ENCODE measurements at places on chromosomes 2 and 18.

GRCh38 chr2:195879153-195879552, 189.5 kb downstream of the DNAH7 start:
- no peak for DNase-seq

DNA sequence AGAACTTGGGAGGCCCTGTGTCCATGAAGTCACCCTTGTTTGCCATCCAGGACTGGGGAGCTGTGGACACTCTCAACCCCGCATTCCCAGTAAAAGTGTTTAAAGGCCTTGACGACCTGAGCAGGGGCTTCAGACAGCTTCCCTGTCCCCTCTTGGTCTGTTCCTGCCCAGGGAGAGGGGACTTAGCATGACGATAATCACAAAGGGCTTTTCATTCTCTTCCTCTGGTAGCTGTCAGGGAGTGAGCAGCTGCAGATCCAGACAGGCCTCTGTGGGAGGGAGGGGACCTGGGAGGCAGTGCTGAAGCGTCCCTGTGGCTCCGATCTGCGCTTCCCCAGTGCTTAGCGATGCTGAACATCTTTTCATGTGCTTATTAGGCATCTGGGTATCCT, 77.8 kb upstream of the HS6ST1 start:
- no peak for DNase-seq

- no peak for DNase-seq
Observed at GRCh38 chr2:27800856-27801255, 29.3 kb downstream of the MRPL33 start.

GRCh38 chr18:10465174-10465939, 10.9 kb downstream of the APCDD1 start:
- DNase-seq, result no peak

DNA sequence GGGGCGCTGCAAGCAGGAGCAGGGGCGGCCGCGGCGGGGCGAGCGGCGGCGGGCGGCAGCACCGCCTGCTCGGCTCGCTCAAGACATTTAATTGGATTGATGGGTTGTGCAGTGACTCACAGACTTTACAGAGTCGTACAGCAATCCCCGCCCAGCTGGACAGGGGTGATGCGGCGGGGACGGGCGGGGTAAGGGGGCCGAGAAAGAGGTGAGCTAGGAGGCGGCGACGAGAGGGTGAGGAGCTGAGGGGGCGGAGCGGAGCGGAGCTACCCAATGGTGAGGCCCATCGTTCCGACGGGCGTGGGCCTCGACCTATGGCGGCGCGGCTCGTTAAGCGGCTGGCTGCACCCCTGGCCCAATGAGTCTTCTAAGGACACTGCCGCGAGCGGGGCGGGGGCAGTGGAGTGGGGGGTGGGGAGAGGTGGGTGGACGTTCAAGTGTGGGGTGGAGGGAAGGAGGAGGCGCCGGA, 97.1 kb upstream of the SERTAD2 start:
- peak; percentile 100 for DNase-seq

DNA sequence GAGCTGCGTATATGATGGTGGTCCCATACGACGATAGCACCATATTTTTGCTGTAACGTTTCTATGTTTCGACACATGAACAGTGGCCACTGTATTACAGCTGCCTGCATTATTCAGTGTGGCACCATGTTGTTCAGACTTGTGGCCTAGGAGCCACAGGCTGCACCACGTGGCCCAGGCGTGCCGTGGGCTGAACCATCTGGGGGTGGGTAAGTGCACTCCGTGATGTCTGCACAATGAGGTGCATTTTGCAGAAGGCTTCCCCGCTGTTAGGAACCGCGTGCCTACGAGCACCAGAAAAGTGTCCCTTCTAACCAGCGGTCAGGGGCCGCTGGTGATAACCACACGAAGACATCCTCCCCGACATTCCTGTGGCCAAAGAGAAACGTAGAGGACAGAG, 433.7 kb upstream of the MYT1L start:
- no peak for DNase-seq

DNA sequence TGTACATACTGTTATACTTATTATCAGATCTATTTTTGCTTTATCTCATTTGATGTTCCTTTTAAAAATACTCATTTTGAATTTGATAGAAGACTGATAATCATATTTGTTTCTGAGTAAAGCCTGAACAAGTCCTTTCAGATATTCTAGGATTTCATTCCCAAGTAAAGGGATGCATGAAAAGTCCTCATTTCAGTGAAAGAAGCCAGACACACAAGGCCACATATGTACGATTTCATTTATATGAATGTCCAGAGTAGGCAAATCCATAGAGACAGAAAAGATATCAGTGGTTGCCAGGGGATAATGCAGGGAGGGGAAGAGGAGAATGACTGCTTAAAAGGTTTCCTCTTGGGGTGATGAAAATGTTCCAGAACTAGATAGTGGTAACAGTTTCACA, 53.4 kb downstream of the DSC3 start:
- DNase-seq, result no peak

All from femur (tissue), 1 donor.